ENCODE measurements at places on chromosomes 11 and 22.
A peak's percentile ranks its signal among the peaks of the same experiment; 100 is the strongest.

- no peak for DNase-seq
These were observed 24.4 kb upstream of the TOLLIP start for GRCh38 chr11:1333860-1334259.

DNA sequence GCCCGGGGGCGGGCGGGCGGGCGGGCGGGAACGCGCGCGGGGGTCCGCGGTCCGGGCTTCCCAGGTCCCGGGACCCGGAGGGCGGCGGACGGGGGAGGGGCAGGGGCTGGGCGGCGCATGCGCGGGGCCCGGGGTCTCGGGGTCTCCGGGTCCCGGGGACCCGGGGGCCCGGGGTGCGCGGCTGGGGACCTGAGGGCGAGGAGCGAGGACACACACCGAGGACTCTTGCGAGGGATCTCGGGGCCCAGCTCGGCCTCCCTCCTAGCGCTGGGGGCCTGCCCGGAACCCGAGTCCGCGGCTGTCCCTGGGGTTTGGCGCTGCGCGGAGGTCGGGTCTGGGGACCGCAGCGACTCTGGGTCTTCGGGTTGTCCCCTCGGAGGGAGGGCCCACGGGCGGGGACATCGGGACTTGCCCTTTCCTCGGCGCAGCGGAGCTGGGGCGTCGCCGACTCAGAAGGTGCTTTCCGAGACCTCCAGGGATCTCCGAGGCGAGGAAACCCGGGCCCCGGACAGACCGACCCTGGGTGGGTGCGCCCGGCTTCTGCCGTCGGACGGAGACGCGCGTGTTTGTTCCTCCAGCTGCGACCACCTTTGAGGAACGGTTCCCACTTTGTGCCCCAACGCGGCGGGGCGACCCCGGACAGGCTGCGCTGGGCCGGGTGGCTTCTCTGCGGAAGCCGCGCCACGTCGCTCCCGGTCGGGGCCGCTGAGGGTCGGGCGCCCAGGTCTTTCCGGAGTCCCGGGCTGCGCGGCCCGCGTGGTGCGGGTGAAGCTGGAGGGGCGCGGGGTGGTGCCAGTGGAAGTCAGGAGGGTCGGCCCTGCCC, 540 bp downstream of the PPARA start:
- DNase-seq: no peak

- no peak for DNase-seq
These were observed 7.0 kb upstream of the IGLL5 start for GRCh38 chr22:22880645-22881044.

- DNase-seq: no peak
These were observed 74.8 kb downstream of the KIAA1671 start for GRCh38 chr22:25027043-25027906.

DNA sequence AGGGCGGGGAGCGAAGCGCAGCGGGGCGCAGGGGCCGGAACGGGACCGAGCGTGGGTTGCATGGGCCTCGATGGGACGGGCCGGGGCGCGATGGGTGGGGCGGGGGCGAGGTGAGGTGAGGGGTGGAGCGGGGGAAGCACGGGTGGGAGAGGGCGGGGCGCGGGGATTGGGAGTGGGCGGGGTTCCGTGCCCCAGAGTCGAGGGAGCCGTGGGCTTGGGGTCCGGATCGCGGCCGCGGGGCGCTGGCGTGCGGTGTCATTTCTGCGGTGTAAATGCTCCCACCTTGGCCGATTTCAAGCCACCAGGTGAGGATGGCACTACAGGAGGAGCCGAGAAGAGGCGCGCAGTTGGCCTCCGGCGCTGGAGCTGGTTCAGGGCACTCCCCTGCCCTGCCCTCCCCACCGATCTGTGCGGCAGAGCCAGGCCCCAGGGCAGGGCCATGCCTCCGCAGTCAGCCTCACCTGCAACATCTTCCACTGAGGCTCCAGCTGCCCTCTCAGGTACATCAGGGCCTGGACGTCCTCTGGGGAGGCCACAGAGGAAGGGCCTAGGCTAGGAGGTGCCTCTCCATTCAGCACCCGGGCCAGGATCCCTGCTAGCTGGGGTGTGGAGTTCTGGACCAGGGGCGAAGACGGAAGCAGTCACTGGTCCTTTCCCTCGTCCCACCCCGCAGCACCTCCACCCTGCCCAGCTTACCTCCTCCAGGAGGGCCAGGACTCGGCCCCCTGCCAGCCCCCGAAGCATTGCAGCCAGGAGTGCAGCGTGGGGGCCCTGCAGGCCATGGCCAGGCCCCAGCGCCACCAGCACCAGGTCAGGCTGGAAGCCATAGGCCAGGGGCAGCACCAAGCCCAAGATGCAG, 620 bp upstream of the TUBGCP6 start:
- no peak for DNase-seq

- no peak for DNase-seq
These were observed 10.3 kb downstream of the CD5 start for GRCh38 chr11:61112575-61112974.

- DNase-seq: no peak
These were observed 364.2 kb downstream of the JRKL start for GRCh38 chr11:96753997-96754396.

GRCh38 chr22:32684822-32685187, 116.7 kb upstream of the TIMP3 start:
- no peak for DNase-seq

- DNase-seq: no peak
These were observed 438.0 kb downstream of the KCNA4 start for GRCh38 chr11:29578806-29579205.

- DNase-seq: no peak
These were observed 8.8 kb upstream of the DKK3 start for GRCh38 chr11:12017243-12017678.

GRCh38 chr11:63970902-63971301, 3.5 kb upstream of the COX8A start:
- no peak for DNase-seq

DNA sequence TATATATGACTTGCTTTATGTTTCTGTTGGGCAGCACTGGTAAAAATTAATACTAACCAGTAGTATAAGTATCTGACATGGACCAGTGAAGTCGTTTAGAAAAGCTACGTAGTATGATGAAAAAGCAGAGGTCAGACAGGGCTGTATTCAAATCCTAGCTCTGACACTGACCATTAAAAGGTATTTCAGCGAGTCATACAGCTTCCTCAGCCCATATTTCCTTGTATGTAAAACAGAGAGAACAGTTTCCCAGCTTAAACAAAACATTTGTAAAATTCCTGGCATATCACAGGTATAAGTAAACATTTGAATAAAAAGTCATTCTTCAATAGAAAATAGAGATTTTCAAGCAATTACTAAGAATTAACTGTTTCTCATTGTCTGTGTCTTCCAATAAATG, 4.2 kb downstream of the NOX4 start:
- DNase-seq: no peak

DNA sequence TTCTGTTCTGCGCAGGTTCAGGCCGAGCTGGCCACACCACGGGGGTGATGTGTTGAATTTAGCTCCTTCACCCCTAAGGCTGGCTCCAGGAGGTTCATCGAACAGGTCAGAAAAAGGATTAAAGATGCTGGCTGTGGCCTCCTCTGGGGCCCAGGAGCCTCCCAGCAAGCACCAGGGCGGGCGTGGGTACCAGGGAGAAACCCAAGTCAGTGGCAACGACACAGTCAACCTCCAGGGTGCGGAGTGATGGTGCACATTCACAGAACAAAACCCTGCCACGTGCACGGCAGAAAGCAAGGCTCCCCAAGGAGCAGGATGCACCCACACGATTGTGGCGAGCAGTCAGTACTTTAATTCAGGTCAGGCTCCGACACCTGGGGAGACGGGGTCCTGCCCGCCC, 10.8 kb downstream of the C11orf24 start:
- DNase-seq: no peak

DNA sequence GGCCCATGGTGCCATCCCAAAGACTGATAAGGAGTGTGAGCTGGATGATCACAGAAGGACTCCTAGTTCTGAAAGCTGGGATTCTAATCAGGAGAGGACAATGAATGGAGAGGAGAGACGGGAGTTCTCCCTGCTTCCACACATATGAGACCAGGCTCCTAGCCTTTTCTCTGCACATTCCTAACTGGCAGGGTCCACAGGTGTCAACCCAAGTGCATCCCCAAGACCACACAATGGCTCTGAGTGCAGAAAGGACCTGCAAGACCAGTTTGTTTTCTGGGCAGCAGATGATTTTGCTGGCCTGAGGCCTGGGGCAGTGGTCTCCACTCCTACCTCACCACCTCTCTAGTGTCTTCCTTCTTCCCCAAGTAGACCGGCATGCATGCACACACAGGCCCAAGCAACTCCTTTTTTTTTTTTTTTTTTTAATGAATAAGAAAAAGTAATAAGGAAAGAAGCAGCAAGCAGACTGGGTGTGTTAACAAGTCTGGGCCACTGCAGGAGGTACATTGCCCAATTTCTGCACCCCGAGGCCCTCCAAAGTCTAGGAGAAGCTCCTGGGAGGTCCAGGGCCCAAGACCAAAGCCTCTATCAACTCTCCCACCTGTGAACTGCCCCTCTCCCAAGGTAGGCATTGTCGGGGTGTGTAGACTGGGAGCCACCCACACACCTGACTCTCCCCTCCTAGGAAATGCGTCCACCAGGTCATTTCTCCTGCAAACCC, 1.2 kb upstream of the TSKU start:
- no peak for DNase-seq

DNA sequence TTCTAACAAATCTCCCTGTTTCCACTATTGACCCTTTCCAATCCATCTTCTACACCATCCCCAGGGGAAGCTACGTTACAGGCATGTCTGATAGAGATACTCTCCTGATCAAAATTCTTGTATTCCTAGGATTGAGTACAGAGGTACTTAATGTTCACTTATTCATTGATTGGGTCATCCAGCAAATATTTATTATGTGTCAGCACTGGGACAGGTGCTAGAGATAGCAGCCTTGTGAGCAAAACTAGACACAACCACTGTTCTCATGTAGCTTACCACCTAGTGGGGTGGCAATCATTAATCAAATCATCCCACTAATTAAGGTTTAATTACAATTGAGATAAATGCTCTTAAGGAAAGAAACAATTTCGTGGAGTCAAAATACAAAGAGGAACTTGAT, 9.4 kb upstream of the RTCB start:
- DNase-seq: no peak

GRCh38 chr11:119065369-119065768, 2.2 kb upstream of the VPS11 start:
- no peak for DNase-seq

- DNase-seq: no peak
These were observed 523.7 kb downstream of the INSC start for GRCh38 chr11:15638386-15638787.

GRCh38 chr11:20627026-20627425, 27.6 kb downstream of the SLC6A5 start:
- no peak for DNase-seq

DNA sequence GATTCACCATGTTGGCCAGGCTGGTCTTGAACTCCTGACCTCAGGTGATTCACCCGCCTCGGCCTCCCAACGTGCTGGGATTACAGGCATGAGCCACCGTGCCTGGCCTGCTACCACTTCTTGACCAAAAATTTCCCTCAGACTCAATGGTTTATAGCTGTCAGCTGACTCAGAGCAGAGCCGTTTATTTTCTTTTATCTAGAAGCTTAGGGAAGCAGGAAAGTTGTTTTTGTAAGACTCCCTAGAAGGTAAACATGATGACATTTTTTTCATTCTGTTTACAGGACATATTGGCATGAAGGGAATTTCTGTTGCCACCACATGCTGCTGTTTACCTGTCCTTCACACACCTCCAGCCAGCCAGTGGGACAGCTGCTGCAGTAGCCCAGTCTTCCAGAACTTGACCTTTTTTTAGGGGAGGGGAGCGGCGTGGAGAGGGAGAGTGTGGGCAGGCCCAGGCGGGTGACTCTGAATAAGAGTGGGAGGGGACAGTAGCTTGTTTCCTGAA, 56.1 kb upstream of the PTPRJ start:
- peak; percentile 12 for DNase-seq

- no peak for DNase-seq
These were observed 138.1 kb upstream of the E2F8 start for GRCh38 chr11:19378814-19379213.

DNA sequence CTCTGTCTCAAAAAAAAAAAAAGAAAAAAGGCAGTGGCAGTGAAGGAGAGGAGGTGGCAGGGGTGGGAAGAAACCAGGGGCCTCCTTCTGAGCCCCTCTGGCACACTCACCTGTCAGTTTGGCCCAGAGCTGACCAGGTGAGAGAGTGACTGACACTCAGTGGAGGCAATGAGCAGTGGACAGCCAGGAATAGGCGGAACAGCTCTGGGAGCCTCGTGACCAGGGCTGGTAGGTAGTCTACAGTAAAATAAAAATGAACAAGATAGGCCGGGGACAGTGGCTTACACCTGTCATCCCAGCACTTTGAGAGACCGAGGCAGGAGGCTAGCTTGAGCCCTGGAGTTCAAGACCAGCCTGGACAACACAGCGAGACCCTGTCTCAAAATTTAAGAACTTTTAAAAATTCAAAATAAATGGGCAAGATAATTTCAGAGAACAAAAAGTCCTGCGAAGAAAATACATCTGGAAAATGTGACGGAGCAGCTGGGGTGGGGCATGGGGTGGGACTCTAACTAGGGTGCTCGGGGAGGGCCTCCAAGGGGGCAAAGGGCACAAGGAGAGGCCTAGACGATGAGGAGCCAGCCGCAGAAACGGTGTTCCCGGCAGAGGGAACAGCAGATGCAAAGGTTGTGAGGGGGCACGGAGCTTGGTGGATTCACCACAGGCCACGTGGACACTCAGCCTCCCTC, 3.8 kb upstream of the PDXP start:
- no peak for DNase-seq

DNA sequence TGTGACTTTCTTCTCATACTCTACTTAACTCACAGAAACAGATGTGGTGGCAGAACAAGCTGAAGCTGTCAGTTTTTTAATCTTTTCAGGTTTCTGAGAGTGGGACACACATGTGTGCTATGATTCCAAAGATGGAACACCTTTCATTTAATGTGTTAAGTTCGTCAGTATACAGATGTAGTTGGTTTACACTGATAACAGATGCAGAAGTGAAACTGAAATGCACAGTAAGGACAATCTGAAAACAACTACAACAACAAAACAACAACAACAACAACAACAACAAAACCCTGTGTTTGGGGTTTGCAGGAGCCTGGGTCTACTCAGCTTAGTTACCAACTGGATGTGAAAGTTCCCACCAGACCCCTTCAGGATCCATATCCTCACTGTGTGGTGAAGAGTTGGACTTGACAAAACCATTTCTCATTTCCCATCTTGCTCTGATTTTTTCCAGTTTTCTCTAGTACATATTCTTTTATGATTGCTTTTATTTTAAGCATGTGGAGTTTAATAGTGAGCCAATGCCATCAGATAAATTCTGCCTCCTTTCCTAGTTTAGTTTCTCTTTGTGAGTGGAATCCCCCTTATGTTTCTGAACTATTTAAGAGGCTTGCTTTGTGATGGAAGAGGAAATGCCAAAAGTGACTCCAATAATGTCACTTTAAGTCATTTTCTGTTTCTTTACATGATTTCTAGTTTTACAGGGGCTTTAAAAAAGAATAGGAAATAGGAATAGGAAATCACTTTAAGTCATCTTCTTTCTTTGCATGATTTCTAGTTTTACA, 47.8 kb downstream of the ARHGAP42 start:
- DNase-seq: no peak

- no peak for DNase-seq
These were observed 15.9 kb downstream of the CRELD2 start for GRCh38 chr22:49934160-49934890.

DNA sequence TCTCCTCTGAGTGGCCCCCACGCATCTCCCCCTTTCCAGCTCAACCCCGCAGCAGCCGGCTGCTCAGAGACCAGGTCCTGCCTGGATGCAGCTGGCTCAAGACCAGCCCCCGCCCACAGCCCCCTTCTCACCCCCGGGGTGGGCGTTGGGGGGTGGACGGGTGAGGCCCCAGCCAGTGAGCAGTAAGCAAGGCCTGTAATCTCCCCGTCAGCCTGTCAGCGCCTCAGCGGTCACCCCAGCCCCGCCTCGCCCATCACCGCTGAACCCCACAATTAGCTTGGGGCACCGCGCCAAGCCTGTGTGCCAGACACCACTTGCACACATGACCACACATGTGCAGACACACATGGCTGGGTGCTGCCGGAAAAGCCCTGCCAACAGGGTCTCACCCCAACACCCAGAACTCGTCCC, 5.9 kb downstream of the PLXNB2 start:
- peak; percentile 89 for DNase-seq
